ENCODE measurements at places on chromosomes 4 and X.

DNA sequence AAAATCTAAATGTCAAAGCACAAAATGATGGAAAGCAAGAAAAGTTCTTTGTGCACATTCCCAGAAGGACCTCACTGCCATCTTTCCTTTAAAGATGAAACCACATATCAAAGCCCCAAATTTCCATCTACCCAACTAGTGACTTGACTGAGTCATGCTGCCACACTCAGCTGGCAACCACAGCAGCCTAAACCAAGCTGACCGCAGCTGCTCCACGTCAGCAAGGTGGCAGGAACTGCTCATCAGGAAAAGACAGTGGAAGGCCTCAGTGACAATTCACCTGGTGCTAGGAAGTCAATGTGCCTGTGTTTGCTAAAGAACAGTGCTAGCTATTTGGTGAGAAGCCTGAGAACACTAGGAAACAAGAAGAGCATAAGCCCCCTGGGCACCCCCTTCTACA, 26.1 kb downstream of the ACOX3 start:
- no peak for DNase-seq

- no peak for DNase-seq
These were observed 39.4 kb downstream of the STIM2 start for GRCh38 chr4:26899991-26900390.

- DNase-seq = no peak
These were observed 46.1 kb upstream of the FAM9C start for GRCh38 chrX:13090339-13091110.

DNA sequence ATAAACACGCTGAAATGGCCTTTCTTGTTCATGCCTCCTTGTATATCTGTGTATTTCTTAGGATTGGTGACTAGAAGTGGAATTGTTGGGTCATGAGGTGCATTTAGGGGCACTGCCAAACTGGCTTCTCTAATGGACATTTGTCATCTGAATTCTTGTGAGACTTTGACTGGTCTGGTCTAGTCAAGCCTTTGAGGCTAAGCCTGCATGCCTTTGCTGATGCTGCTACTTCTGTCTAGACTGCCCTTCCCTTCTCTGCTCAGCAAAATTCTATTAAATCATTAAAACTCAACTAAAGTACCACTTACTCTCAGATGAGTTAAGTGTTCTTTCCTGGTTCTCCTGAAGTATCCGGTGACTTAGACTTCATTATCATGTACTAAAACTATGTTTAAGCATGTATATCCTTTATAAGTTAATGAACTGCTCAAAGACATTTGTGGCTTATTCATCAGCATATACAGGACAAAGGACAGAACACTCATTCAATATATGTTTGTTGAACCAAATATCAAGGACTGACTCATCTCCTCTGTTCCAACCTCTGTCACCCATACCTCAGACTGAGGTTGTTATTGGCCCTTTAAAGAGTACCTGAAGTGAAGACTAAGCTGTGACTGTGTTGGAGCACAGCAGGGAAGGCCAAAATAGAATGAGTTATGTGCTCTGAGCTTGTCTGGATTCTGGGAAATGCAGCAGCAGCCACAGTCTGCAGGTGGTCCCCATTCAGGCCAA, 9.0 kb downstream of the TCEAL1 start:
- no peak for DNase-seq

- peak; percentile 71 for DNase-seq
These were observed 41.6 kb upstream of the ACSL4 start for GRCh38 chrX:109774706-109775105.

- DNase-seq = no peak
These were observed 2.2 kb downstream of the TXLNG start for GRCh38 chrX:16788477-16788876.

- DNase-seq = no peak
These were observed 209.1 kb downstream of the RELL1 start for GRCh38 chr4:37477126-37477525.

GRCh38 chr4:77126809-77127208, 30.2 kb upstream of the CCNG2 start:
- DNase-seq = no peak

DNA sequence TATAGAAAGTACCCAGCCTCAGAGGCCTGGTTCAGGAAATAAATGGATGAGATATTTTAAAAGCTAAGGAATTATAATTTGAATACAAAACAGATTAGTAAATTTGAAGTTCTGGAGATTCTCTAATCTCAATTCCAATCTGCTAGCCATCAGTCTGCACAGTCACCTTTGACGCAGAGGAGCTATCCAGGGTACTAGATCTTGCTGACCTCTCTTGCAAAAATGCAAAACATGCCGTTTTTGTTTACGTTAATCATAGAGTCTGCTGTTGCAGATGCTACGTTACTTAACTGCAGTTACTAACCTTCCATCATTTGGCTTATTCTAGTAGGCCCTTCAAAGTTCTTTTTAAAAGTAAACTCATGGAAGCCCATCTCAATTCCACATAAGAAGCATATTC, 10.4 kb downstream of the CCSER1 start:
- DNase-seq = no peak

DNA sequence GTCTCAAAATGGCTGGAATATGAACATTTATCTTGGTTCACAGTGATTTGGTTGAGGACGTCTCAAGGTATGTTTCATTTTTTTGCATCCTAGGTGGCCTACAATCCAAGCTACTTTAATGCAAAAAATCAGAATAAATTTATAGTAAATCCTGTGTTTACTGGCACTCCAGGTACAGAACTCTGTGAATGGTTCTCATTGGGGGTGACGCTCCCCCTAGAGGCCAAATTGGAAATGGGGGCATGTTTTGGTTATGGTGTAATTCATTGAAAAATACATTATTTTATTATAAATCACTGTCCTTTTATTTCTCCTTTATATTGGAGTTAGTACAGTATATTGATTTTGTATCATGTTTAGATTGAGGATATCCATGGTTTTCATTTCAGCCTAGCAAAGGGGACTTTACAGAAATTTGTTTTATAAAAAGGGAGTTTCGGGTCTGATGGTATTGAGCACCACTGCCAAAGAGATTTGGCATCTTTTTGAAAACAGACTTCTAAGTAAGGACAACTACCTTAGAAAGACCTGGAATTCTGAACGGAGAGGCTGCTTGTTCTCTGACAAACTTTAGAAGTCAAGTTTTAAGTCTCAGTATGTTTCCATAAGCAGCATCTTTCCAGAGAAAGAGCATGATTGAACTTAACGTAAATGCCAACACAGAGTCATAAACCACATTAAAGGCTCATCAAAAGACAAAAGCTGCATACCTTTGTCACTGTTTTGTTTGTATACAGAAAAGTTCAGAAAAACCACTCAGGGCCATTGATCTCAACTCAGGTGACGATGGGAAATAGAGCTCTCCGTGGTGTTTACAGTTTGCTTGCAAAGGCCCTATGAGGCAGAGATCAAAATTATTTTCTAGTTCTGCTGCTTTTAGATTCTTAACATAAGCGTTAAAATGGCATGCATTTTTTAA, 19.4 kb downstream of the MTM1 start:
- peak; percentile 4 for DNase-seq

DNA sequence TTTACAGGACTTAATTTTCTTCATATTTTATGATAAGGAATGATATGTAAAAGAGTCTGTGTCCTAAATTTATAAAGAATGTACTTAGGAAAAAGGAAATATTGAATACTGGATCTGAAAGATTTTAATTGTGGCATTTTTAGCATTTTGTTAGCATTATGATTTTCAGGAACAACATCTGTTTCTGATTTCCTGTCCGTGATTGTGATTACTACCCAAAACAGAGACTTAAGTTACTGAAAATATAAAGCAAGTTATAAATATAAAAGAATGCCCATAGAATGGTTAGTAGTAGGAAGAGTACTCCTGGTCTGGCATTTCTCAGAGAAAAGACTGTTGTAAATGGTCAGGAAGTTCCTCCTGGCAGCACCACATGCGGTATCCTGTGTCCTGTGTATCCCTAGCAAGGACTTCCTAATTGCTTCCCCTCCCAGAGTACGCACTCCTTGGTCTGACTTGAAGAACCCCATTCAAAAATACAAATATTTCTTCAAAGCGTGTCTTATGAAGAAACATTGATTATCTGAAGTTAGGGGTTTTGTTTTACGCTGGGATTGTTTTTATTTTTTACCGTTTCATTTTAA, 88.9 kb downstream of the RS1 start:
- no peak for DNase-seq

GRCh38 chr4:143280861-143281260, 55.8 kb upstream of the GAB1 start:
- no peak for DNase-seq

GRCh38 chrX:135737366-135738071, 24.1 kb downstream of the CT45A1 start:
- no peak for DNase-seq

DNA sequence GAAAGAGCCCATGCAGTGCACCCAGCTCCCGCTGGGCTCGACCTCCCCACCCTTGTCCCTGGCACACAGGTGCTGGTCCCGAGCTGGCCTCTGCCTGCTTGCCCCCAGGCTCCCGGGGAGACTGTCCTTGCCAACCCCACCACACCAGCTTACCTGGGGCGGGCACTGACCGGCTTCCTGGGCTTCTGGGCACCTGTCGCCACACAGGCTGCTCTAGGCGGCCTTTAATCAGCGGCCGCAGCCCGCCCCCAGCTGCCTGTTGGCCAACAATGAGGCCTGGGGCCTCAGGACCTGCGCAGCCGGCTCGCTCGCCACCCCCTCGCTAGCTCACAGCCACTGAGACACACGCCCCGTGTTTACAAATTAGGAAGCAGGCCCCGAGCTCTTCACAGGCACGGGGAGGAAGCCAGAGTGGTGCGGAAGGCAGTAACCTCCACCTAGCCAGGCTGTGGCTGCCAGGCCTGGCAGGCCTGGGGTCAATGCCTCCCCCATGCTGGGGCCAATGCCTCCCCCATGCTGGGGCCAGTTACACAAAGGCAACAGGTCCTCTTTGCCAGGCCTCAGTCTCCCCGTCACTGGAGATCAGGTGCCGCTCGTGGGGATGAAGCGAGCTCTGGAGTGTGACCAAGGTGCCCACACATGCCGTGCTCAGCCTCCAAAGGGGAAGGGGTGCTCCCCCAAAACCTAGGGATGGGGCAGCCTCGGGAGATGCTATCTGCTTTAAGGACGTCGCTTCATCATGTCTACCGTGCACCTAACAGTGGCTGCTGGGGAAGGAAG, at the start of gene TREX2:
TSS of gene TREX2 (minus strand) at position 201 of the 780 bp plus-strand sequence. CDS start 626 bp downstream, outside the sequence.
- no peak for DNase-seq

DNA sequence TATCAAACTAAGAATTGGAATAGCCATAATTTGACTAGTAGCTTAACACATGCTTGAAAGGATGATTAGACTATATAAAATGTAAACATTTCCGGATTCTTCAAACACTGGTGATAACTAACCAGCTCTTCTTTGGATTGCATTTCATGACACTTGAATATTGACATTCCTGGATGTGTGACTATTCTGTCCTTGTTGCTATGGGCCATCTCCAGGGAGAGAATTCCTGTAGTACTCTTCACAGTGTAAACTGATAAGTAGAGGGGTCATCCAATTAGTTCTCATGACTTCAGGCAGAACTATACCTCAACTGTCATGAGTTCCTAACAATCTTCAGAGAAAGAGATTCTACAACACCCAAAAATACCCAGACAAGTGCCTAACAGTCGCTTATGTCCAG, 1026.7 kb upstream of the TENM3 start:
- DNase-seq = no peak

- peak; percentile 22 for DNase-seq
These were observed 56.7 kb downstream of the ANK2 start for GRCh38 chr4:113106108-113106507.

DNA sequence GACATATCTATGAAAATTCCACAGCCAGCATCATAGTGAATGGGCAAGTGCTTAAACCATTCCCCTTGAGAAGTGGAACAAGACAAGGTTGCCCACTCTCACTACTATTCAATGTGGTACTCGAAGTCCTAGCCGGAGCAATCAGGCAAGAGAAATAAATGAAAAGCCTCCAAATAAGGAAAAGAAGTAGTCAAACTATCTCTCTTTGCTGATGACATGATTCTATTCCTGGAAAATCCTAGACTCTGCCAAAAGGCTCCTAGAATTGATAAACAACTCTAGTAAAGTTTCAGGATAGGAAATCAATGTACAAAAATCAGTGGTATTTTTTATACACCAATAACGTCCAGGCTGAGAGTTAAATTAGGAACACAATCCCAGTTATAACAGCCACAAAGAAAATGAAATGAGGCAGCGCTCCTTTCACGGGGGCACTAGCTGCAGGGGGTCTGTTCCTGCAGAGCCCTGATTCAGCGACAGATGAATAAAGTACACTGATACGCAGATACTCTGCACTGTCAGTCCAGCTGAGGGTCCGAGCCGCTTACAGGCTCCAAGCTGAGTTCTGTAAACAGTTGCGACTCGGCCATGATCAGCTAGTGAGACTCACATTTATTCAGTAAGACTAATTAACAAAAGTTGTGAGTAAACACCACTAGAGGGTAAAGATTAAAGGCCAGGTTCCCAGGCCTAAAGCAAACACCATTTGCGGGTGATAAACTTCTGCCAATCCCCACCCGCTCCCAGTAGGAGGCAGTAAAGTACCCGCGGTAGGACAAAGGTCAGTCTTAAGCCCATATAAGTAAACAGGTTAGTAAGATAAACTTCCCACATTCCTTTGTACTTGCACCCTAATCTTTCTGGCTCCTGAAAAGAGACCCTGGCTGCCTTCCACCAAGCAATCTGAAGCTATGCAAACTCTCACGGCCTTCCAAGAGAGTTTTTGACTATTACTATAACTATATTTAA, 290.6 kb upstream of the GRID2 start:
- no peak for DNase-seq

GRCh38 chr4:94766856-94767255, 9.1 kb downstream of the BMPR1B start:
- DNase-seq = peak; percentile 14

GRCh38 chr4:163378661-163379060, 35.0 kb downstream of the NPY5R start:
- DNase-seq = no peak

DNA sequence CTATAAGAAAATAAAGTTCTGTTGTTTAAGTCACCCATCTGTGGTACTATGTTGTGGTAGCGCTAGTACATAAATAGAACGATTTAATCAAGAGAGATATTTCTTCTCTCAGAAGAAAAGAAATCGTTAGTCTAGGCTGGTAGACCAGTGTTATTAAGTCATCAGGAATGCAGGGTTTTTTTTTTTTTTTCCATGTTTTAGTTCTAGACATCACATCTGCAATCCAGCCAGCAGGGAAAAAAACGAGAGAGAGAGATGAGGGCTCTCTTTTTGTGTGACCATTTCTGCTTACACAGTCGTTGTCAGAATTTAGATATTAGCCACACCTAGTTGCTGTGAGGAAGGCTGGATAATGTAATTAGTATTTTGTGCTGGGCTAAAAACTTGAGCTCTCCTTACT, 417.4 kb downstream of the TMA16 start:
- no peak for DNase-seq

GRCh38 chr4:119286377-119287002, 35.4 kb downstream of the FABP2 start:
- peak; percentile 50 for DNase-seq

DNA sequence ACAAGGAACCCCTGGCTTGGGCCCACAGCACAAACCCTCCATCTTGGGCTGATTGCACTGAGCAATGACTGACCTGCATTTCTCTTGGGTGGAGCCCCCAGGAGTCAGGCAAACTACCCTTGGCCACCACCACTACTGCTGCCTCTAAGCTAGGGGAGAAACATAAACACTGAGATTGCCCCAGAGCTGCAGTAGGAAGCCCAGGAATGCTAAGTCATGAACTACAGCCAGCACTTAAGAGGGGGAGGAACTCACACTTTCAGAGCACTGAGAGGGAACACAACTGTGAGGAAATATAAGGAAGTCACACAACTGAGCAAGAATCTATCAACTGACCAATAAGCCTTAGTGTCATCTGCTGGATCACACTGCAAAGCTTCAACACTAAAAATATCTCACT, 111.6 kb upstream of the PPP3CA start:
- no peak for DNase-seq

- peak; percentile 75 for DNase-seq
These were observed 278.6 kb upstream of the DIPK2B start for GRCh38 chrX:45479196-45479834.
